ENCODE measurements at places on chromosomes 13 and 19. TPM values are rescaled to one million over a fixed set of nuclear protein-coding genes. Genes with fewer than 3 reads are reported as not detected.

The CPAMD8 gene
- polyA plus RNA-seq = not detected

The IQCN gene
- polyA plus RNA-seq = 0.50 TPM

The KIRREL2 gene
- polyA plus RNA-seq = 0.21 TPM

The OR7D2 gene
- polyA plus RNA-seq = not detected

The ZNF541 gene
- not detected for polyA plus RNA-seq

The C1QTNF9 gene
- polyA plus RNA-seq = not detected

The IGFL3 gene
- 0.66 TPM for polyA plus RNA-seq

The SIGLEC12 gene
- polyA plus RNA-seq = not detected

The BTBD2 gene
- 32.7 TPM for polyA plus RNA-seq

The ZNF724 gene
- 1.5 TPM for polyA plus RNA-seq

The ADAMTSL5 gene
- 3.1 TPM for polyA plus RNA-seq

The KLF5 gene
- 34.4 TPM for polyA plus RNA-seq

The ZNF738 gene
- 2.8 TPM for polyA plus RNA-seq

The PPAN gene
- 64.0 TPM for polyA plus RNA-seq

The ZNF57 gene
- 2.2 TPM for polyA plus RNA-seq

The SLC25A23 gene
- 18.6 TPM for polyA plus RNA-seq

The OR7C2 gene
- polyA plus RNA-seq = not detected

The VAV1 gene
- 9.5 TPM for polyA plus RNA-seq

The TNFSF11 gene
- polyA plus RNA-seq = not detected

The POLR1G gene
- polyA plus RNA-seq = 28.2 TPM

The BCL2L12 gene
- polyA plus RNA-seq = 48.6 TPM

The SULT2A1 gene
- not detected for polyA plus RNA-seq

The ICAM5 gene
- 0.77 TPM for polyA plus RNA-seq

The CYP2F1 gene
- polyA plus RNA-seq = not detected

The ZNF296 gene
- 2.7 TPM for polyA plus RNA-seq

The KLK1 gene
- not detected for polyA plus RNA-seq

The SLC10A2 gene
- polyA plus RNA-seq = not detected

The KCTD15 gene
- 56.5 TPM for polyA plus RNA-seq

The OR7G1 gene
- not detected for polyA plus RNA-seq

The PEX11G gene
- 1.9 TPM for polyA plus RNA-seq

The KCNK6 gene
- 2.8 TPM for polyA plus RNA-seq

The PODNL1 gene
- polyA plus RNA-seq = 1.8 TPM

The PRTN3 gene
- polyA plus RNA-seq = 0.39 TPM

The GPC5 gene
- polyA plus RNA-seq = not detected

The PBX4 gene
- polyA plus RNA-seq = 0.90 TPM

The ZNF418 gene
- 2.2 TPM for polyA plus RNA-seq

The TSHZ3 gene
- 2.0 TPM for polyA plus RNA-seq

The IGFL1 gene
- polyA plus RNA-seq = 1.0 TPM

The IGFL2 gene
- 0.21 TPM for polyA plus RNA-seq

The RGL3 gene
- 3.7 TPM for polyA plus RNA-seq

The CGB3 gene
- polyA plus RNA-seq = not detected

Measured in A549 (cell line).